ENCODE measurements at places on chromosomes 7 and 10.

- no peak for DNase-seq
Observed at GRCh38 chr7:2431260-2431867, 28.0 kb downstream of the CHST12 start.

DNA sequence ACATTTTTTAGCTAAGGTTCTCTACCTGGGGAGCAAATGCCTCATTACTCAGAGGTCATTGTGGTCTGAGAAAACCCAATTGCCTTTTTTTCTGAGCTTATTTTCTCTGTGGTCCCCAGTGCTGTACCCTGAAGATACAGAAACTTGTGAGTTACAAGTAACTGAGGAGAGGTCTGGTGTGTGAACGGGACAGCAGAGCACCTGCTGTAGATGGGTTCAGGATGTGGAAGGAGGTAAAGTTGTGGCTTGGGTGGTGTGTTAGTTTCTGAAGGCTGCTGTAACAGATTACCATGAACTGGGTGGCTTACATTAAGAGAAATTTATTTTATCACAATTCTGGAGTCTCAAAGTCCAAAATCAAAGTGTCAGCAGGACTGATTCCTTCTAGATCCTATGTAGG is 449.1 kb upstream of the NRP1 start:
- DNase-seq, result no peak

DNA sequence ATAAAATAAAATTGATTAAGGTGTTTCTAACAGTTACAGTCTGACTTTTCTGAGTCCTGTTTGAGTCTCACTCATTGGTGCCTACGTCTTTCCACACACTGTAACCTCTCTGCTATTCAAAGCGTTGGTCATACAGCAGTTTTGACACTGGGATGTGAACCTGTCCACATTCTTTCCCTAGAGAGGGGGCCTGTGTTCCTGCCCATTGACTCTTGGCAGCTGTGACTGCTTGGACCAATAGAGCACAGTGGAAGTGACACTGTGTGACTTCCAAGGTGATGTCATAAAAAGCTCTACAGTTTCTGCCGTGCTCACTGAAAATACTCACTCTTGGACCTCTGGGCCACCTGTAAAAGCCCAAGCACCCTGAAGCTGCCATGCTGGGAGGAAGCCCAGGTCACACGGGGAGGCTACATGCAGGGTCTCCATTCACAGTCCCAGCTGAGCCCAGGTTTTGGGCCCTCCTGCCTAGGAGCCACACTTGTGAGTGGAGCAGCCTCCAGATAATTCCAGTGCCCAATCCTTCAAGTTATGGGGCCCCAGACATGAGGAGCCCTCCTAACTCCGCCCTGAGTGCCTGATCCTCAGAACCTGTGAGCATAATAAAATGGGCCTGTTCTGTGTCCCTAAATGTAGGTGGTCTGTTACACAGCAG is 704 bp upstream of the ANTXRL start:
- DNase-seq, result no peak

DNA sequence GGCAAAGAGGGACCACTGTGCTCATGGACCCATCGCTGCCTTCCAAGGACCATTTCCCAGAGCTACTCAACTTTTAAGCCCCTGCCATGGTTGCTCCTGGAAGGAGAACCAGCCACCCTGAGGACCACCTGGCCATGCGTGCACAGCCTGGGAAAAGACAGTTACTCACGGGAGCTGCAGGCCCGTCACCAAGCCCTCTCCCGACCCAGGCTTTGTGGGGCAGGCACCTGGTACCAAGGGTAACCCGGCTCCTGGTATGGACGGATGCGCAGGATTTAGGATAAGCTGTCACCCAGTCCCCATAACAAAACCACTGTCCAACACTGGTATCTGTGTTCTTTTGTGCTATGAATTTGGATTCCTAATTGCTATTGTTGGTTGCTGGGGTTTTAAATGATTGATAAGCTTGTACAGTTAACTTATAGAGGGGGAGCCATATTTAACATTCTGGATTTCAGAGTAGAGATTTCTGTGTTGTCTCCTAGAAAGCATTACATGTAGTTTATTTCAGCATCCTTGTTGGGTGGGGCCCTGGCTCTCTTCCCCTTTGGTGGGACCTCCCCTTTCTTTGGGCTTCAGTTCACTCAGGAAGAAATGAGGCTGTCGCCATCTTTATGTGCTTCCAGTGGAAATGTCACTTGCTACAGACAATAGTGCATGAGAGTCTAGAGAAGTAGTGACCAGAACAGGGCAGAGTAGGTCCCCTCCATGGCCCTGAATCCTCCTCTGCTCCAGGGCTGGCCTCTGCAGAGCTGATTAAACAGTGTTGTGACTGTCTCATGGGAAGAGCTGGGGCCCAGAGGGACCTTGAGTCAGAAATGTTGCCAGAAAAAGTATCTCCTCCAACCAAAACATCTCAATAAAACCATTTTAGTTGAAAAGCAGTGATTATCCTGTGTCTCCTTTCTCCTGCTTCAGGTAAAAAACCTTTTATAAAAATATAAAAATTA is 19.4 kb downstream of the LAT2 start:
- DNase-seq, result no peak

- DNase-seq, result no peak
Observed at GRCh38 chr10:34780818-34781380, 34.2 kb downstream of the PARD3 start.

- DNase-seq, result no peak
Observed at GRCh38 chr7:71868797-71869196, 543.3 kb downstream of the CALN1 start.

GRCh38 chr10:124676416-124677062 is 67.6 kb downstream of the FAM53B start:
- no peak for DNase-seq

- DNase-seq, result no peak
Observed at GRCh38 chr10:113161066-113161465, 211.0 kb downstream of the TCF7L2 start.

- DNase-seq, result no peak
Observed at GRCh38 chr10:125166658-125167057, 6.3 kb upstream of the CTBP2 start.

DNA sequence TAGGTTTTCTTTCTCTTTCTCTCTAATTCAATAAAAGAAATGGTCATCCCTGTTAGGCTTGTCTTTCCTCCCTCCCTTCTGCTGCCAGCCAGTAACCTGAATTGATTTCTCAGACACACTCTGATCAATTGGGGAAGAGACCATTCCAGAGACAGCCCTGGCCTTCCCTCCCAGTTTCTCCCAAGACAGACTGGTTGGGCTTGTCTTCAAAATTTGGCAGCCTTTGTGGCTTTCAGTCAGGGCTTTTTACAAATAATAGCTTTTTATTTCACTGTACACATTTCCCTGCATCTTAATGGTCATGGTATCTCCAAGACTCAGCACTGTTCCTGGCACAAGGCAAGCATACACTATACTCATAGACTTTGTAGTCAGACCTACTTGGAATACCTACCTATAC is 33.9 kb downstream of the BCAP29 start:
- DNase-seq, result no peak

GRCh38 chr7:121341933-121342332 is 13.1 kb downstream of the WNT16 start:
- DNase-seq, result no peak

DNA sequence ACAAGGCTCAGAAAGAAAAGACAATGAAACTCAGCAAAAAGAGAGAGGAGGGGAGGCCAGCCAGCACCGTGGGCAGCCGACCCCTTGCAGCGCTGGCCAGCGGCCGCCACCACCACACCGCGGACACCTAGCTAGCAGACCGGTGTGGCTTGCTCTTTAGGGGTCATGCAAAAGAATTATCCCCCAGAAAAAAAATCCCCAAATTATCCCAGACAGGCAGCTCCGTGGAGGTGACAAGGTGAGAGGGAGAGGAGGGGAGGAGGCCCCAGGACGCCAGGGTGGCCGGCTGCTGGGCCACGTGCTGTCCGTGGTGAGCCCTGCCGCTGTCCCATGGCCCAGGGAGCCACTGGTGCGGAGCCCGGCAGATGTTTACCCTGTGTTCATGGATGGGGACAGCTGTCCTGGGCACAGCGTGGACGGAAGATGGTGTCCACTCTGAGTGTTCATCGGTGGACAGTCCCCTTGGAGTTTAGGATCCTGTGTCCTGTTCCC is 16.5 kb downstream of the YKT6 start:
- no peak for DNase-seq

GRCh38 chr10:80122746-80123145 is 9.8 kb upstream of the PLAC9 start:
- no peak for DNase-seq

Data from Peyer's patch (tissue), 4 donors.